Activated naive CD4-positive, alpha-beta T cell (primary cell): ENCODE measurements at places on chromosomes 16 and 17.

- DNase-seq, result no peak
These were observed 341.0 kb upstream of the TNRC6C start for GRCh38 chr17:77617516-77617915.

- no peak for DNase-seq
These were observed 65.9 kb upstream of the HLF start for GRCh38 chr17:55198690-55199370.

DNA sequence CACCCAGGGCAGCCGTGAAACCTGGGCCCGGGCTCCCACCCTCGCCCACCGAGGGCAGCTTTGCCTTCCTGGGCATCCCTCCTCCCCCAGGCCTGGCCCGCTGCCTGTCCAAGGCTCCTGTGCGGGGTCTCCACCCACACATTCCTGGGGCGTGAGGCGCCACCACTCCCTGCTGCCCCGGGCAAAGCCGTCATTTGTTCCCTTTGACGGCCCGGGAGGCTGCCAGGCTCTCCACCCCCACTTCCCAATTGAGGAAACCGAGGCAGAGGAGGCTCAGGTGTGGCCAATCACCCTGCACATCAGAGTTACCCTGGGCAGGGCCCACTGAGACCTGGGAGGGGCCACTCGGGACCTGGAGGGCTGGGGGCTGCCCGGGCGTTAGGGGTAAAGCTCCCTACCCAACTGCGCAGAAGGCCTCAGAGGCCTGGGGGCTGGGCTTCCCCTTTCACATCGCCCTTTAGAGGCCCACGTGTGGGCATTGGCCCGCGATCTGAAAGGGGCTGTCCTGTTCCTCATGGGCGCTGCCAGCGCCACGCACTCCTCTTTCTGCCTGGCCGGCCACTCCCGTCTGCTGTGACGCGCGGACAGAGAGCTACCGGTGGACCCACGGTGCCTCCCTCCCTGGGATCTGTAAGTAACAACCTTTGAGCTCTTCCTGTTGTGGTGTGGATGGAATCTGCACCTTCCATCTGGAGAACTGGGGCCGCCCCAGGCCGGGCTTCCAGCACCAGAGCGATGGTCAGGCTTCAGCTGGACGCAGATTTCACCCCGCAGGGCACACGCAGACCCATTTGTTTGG, at the start of gene MSLN:
TSS of gene MSLN (plus strand) at position 190 of the 799 bp plus-strand sequence. CDS start 1,947 bp downstream, outside the sequence.
- no peak for DNase-seq

- no peak for DNase-seq
These were observed 1.0 kb upstream of the LITAF start for GRCh38 chr16:11587643-11588247.

DNA sequence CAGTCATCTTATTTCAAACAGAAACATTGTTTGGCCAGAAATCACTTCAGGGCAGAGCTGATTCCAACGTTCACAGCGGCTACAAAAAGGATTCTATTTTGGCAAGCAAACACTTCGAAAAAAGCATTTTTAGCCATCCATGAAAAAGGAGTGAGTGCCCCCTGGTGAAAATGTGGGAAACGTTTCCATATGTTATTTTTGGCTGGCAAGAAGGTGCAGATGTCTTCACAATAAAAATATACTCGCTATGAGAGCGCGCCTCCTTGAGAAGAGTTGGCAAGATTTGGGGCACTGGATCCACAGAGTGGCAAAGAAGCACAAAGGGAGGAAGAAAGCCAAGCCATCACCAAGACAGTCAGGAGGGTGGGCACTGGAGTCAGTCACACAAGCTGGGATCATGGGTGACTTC, 191.1 kb downstream of the CHD9NB start:
- no peak for DNase-seq

DNA sequence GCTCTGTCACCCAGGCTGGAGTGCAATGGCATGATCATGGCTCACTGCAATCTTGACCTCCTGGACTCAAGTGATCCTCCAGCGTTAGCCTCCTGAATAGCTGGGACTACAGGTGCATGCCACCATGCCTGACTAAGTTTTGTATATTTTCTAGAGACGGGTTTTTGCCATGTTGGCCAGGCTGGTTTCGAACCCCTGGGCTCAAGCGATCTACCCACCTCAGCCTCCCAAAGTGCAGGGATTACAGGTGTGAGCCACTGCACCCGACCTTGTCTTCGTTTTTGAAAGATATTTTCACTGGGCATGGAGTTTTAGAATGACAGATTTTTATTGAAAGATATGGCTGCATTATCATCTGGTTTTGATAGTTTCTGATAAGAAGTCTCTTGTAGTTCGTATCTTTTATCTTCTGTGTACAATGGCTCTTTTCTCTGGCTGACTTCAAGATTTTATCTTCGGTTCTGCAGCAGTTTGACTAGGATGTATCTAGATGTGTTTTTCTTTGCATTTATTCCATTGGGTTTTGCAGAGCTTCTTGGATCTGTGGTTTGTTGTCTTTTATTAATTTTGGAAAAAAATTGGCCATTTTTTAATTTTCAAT, 14.6 kb downstream of the ADGRG5 start:
- DNase-seq, result no peak

- DNase-seq, result no peak
These were observed 14.2 kb upstream of the SLC6A2 start for GRCh38 chr16:55641430-55642056.

GRCh38 chr16:85376292-85377095, 236.6 kb upstream of the GSE1 start:
- no peak for DNase-seq

- DNase-seq, result no peak
These were observed 39.1 kb downstream of the DHX38 start for GRCh38 chr16:72132726-72133125.

DNA sequence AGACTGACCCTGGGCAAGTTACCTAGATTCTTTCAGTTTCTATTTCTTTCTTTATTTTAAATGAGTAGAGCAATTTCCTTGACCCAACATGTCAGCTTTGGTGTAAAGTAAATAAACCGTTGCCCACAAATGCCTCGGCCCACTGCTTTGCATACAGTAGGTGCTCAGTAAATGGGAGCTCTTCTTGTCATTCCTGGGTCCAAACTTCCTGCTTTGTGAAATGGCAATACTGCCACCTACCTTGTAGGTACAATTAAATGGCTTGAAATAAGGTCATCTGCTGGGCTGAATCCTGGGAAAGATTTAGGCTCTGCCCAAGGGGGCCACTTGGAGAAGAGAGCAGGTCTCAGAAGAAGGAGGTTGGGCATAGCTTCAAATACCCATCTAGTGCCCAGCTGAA, 253.0 kb downstream of the HS3ST3B1 start:
- no peak for DNase-seq
